ENCODE measurements at places on chromosomes 11 and 22.
A peak's percentile ranks its signal among the peaks of the same experiment; 100 is the strongest.

- no peak for DNase-seq
- no peaks in the 10 kb centered on the region for H3K36me3 ChIP-seq
These were observed 1005.9 kb downstream of the BRD1 start for GRCh38 chr22:48821727-48822126.

GRCh38 chr11:44614281-44614775 is 48.9 kb downstream of the CD82 start:
- no peak overlapping the region for H3K27ac ChIP-seq
- no peaks in the 10 kb centered on the region for H3K36me3 ChIP-seq
- no peak overlapping the region for H3K4me3 ChIP-seq

- no peak overlapping the region for H3K27ac ChIP-seq
- no peak for DNase-seq
- H3K4me3 ChIP-seq = no peak overlapping the region
- no peaks in the 10 kb centered on the region for H3K4me1 ChIP-seq
- H3K27me3 ChIP-seq = no peaks in the 10 kb centered on the region
- H3K36me3 ChIP-seq = no peaks in the 10 kb centered on the region
These were observed 92.4 kb upstream of the SYT13 start for GRCh38 chr11:45378516-45378915.

- H3K4me1 ChIP-seq = no peaks in the 10 kb centered on the region
- no peaks in the 10 kb centered on the region for H3K36me3 ChIP-seq
- no peak overlapping the region for H3K4me3 ChIP-seq
- no peaks in the 10 kb centered on the region for H3K27me3 ChIP-seq
These were observed 18.1 kb upstream of the DKK3 start for GRCh38 chr11:12026331-12027211.

DNA sequence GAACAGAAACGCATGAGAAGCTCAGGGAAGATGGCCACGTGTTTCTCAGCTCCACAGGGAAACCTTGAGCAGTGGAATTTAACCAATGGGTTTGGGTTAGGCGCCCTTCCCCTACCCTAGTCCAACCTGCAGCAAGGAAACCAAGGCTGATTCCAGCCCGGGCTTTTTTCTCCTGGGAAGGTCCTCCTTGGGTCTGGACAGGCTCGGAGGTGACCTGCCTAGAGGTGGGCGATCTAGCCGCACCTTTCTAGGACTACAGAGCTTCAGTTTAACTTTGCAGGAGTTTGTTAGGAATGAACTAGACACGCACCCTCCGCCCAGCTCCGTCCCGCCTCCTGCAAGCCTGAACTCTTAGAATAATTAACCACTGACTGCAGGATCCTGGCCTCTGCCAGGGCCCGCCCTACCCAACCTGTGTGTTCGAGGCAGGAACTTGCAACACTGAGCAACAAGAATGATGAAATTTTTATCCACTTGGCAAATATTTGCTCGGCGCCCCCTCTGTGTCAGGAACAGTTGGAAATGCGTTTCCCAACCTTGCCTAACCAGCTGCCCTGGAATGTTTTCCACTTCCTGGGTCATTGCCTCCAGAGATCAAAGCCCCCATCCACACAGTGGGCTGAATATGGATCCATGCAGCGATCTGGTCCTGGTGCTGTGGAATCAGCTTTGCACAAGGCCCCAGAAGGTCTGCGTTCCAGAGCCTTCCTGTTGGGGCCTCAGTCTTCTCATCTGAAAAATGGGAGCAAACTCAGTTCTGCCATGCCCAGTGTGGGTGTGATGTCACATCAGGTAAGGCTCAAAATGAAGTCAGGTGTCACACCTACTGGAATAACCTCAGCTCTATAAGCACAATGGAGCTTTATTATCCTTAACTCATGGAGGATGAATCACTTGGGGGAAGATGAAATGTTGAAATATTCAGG is 13.3 kb downstream of the MPST start:
- DNase-seq = no peak
- H3K27ac ChIP-seq = no peak overlapping the region
- H3K4me3 ChIP-seq = no peak overlapping the region
- no peaks in the 10 kb centered on the region for H3K27me3 ChIP-seq
- H3K36me3 ChIP-seq = no peaks in the 10 kb centered on the region

DNA sequence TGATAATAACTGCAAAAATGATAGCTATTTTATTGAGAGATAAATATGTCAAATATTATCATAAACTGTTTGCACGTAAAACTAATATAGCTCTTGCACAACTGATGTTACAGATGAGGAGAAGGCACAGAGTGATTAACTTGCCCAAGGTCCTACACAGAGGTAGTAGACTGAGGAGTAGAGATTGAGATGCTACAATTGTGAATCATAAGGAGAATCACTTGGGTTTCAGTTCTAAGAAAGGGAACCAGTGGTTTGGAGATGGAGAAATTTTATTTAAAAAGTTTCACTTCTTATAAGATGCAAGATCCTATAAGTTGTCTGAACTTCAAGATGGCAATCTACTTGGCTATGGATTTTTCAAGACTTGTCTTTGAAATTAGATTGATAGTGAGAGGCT is 224.8 kb upstream of the RAG2 start:
- no peak overlapping the region for H3K4me3 ChIP-seq
- H3K27ac ChIP-seq = no peak overlapping the region
- no peak for DNase-seq
- no peaks in the 10 kb centered on the region for H3K36me3 ChIP-seq
- H3K27me3 ChIP-seq = no peaks in the 10 kb centered on the region

DNA sequence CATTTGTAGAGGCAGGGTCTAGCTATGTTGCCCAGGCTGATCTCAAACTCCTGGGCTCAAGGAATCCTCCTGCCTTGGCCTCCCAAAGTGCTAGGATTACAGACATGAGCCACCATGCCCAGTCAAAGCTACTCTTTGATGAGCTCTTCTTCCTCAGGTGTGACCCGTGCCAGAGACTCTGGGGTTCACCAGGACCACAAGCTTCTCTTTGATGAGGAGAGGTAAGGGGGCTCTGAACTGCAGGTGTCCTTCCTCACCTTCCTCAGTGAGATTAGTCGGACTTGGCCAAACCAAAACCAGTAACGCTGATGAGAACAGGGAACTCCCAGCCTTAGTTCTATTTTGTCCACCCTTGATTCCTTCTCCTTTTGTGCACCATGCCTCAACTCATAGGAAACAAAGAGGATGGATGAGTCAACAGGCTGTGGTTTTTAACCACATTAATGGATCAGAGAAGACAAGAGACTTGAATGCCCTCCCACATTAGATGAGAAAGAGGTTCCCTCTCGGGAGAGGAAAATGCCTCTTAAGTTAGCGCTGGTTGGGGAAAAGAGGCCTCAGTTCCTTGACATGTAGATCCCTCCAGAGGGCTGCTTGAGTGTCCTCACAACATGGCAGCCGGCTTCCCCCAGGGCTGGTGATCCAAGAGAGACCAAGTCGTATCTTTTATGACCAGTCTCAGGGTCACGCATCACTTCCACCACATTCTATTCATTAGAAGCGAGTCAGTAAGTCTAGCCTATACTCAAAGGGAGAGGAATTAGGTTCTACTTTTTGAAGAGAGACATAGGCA is 25.7 kb upstream of the CTR9 start:
- no peaks in the 10 kb centered on the region for H3K27me3 ChIP-seq
- H3K4me3 ChIP-seq = no peak overlapping the region
- no peaks in the 10 kb centered on the region for H3K36me3 ChIP-seq

GRCh38 chr11:102662607-102663006 is 37.5 kb upstream of the MMP20 start:
- peaks cover 2% of the 10 kb centered on the region for H3K27me3 ChIP-seq
- DNase-seq = no peak
- no peaks in the 10 kb centered on the region for H3K4me1 ChIP-seq
- no peak overlapping the region for H3K4me3 ChIP-seq
- H3K27ac ChIP-seq = no peak overlapping the region
- no peaks in the 10 kb centered on the region for H3K36me3 ChIP-seq

DNA sequence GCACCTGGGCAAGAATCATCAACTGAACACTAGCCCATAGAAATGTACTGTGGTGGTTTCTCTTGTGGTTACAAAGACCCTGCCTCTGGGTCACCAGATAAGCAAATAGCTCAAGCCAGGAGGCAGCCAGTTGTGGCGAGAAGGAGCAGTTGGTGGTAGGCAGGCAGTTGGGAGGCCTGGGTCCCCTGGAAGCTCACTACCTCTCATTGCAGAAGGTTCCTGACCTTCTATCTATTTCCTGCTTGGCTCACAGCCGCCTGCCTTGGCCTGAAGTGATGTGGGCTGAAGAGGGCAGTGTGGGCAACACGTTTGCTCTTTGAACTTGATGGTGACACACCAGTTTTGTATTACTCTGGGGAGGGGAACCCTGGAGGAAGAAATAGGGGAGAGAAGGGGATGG is 34.7 kb downstream of the NECTIN1 start:
- DNase-seq = no peak
- no peak overlapping the region for H3K27ac ChIP-seq
- H3K27me3 ChIP-seq = no peaks in the 10 kb centered on the region
- no peaks in the 10 kb centered on the region for H3K4me1 ChIP-seq
- no peaks in the 10 kb centered on the region for H3K36me3 ChIP-seq
- H3K4me3 ChIP-seq = no peak overlapping the region

DNA sequence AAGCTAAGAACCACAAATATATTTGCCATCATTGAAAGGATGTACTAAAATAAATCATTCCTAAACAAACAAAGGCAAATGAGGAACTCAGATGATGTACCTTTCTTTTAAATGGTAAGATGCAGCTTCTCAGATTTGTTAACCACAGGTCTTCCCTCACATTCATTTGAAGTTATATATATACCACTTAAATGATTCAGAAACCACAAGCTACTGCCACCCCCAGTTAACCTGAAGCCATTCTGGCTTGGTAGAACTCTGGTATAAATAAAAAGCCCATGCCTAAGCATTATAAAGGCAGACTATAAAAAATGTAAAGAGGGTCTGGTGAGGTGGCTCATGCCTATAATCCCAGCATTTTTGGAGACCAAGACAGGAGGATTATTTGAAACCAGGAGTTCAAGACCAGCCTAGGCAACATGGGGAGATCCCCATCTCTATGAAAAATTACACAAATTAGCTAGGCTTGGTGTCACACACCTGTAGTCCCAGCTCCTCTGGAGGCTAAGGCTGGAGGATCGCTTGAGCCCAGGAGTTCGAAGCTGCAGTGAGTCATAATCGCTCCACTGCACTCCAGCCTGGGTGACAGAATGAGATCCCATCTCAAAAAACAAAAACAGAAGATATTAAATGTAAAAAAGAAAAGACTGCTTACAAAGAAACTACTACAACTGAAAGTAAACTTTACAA is 1185.3 kb downstream of the JRKL start:
- no peaks in the 10 kb centered on the region for H3K36me3 ChIP-seq
- DNase-seq = no peak

- H3K4me3 ChIP-seq = no peak overlapping the region
- H3K36me3 ChIP-seq = no peaks in the 10 kb centered on the region
- H3K4me1 ChIP-seq = no peaks in the 10 kb centered on the region
- H3K27me3 ChIP-seq = no peaks in the 10 kb centered on the region
- DNase-seq = peak; percentile 55
These were observed 38.9 kb downstream of the TBC1D22A start for GRCh38 chr22:46801331-46801811.

- no peak overlapping the region for H3K27ac ChIP-seq
- DNase-seq = no peak
- H3K4me1 ChIP-seq = no peaks in the 10 kb centered on the region
- no peak overlapping the region for H3K4me3 ChIP-seq
- no peaks in the 10 kb centered on the region for H3K36me3 ChIP-seq
- H3K27me3 ChIP-seq = no peaks in the 10 kb centered on the region
These were observed 22.9 kb downstream of the GUCD1 start for GRCh38 chr22:24532075-24532474.

DNA sequence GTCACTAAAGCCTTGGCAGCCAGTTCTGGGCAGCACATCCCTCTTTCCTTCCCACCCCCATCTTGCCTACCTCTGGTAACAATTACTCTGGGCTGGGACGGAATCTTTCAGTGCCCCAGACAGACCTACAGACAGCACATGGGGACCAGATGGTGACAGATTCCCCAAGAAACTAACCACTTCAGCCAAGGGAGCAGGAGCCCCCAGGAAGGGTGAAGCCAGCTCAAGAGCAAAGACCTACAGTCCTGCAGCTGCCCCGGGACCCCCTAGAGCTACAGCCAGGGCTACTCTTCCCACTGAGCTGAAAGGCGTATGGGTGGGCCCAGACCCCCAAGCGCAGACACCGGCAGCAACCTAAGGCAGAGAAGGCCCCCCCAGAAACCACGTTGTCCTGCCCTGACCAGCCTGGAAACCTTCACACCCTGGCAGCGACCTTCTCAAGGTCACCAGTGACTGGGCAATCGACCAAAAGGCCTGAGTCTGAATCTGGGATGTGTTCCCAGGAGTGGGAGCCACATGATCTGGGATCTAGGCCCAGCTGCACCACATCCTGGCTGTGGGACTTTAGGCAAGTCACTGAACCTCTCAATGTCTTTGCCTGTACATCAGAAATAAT is 65.8 kb downstream of the LRRC32 start:
- peak; percentile 87 for DNase-seq
- H3K4me1 ChIP-seq = no peaks in the 10 kb centered on the region
- H3K4me3 ChIP-seq = no peak overlapping the region
- no peak overlapping the region for H3K27ac ChIP-seq

GRCh38 chr22:47018010-47018910 is 255.8 kb downstream of the TBC1D22A start:
- H3K27me3 ChIP-seq = no peaks in the 10 kb centered on the region
- no peak overlapping the region for H3K4me3 ChIP-seq
- no peaks in the 10 kb centered on the region for H3K4me1 ChIP-seq
- no peak overlapping the region for H3K27ac ChIP-seq
- no peaks in the 10 kb centered on the region for H3K36me3 ChIP-seq
- DNase-seq = no peak

- DNase-seq = no peak
- H3K4me3 ChIP-seq = no peak overlapping the region
- H3K27me3 ChIP-seq = no peaks in the 10 kb centered on the region
- H3K27ac ChIP-seq = no peak overlapping the region
- no peaks in the 10 kb centered on the region for H3K36me3 ChIP-seq
These were observed 38.0 kb downstream of the TMEM45B start for GRCh38 chr11:129853518-129854231.

GRCh38 chr22:43343262-43343669 is at the start of gene SCUBE1:
TSS of gene SCUBE1 (minus strand) at chr22:43343372. CDS start at chr22:43343261, 111 bp downstream.
- peak within 1 kb of the TSS; percentile 38 for H3K4me3 ChIP-seq
- no peaks in the 10 kb centered on the region for H3K36me3 ChIP-seq
- no peak within 1 kb of the TSS for H3K27ac ChIP-seq
- DNase-seq = peak; percentile 86

DNA sequence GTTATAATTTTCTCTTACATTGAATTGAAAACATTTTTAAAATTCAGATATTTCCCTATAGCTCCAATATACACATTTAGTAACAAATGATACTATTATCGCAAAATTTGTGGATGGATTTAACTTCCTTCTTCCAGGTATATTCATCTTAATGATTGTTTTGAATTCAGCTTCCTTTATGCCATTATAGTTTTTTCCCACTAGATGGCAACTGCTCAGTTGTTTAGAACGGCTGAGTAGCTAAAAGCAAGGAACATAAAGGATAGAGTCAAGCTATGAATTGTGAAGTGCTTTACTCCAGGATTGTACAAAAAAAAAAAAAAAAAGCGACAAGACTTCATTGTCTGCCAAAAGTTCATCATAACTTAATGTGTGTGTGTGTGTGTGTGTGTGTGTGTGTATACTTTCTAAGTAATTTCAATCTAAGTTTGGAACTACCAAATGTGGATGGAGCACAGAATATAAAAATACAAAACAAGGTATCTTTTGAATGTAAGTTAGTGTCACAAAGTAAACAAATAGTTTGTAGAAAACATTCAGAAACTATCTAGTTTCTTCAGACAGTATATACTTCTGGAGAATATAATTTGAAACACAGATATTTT is 846.4 kb downstream of the DLG2 start:
- H3K4me3 ChIP-seq = no peak overlapping the region
- no peaks in the 10 kb centered on the region for H3K27me3 ChIP-seq
- H3K27ac ChIP-seq = no peak overlapping the region
- no peaks in the 10 kb centered on the region for H3K36me3 ChIP-seq

Measured in aorta (tissue), 5 donors.